ENCODE measurements at places on chromosomes 7 and 10. TPM values are rescaled to one million over a fixed set of nuclear protein-coding genes. Genes with fewer than 3 reads are reported as not detected.

The OR9A2 gene
- not detected for total RNA-seq

The ANXA8 gene
- total RNA-seq: not detected

The FBXL13 gene
- 0.64 TPM for total RNA-seq

DNA sequence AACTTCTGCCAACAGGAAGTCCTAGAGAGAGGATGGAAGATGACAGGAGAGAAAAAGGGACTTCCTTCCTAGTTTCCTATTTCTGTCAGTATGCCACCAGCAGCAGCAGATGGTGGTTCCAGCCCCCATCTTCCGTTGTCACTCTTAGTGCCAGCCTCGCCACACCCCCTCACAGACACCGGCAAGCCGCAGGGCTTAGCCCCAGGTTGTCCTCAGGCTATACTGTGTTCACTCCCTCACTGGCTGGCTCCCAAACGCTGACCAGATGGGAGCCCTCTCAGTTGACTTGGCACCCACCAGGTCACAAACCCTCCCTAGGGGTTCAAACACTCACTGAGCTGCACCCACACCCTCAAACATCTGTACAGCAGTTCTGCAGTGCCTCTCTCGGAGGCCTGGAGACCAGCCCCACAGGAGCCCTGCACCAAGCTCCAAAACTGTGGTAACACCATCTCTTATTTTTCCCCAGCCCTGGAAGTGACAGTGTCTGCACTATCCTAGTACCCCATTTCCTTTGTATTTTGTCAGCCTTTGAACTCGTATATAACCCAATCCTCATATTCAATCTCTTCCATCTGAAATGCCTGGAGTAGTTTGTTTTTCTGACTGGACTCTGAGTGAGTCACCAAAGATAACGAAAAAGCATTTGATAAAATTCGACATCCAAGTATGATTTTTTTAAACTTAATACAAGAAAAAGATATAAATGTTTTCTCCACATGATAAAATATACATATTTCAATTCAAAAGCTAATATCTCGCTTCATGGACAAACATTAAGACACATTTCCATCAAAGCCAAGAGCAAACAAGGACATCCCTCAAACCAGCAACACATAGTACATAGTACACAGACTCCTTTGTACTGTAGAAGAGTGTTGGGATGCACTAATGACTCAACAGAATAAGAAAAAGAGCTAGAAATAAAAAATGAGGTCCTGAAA lies 34.5 kb downstream of the SMURF1 start:
- H3K4me1 ChIP-seq: peaks cover 6% of the 10 kb centered on the region
- no peak overlapping the region for H3K27ac ChIP-seq
- H3K4me3 ChIP-seq: no peak overlapping the region
- DNase-seq: no peak
- no peaks in the 10 kb centered on the region for H3K36me3 ChIP-seq

GRCh38 chr10:133388973-133389818 lies 4.8 kb upstream of the MTG1 start:
- no peaks in the 10 kb centered on the region for H3K36me3 ChIP-seq
- H3K27ac ChIP-seq: peak overlapping the region; percentile 72
- H3K4me3 ChIP-seq: peak overlapping the region; percentile 7
- no peaks in the 10 kb centered on the region for H3K27me3 ChIP-seq
- no peak for DNase-seq
- H3K4me1 ChIP-seq: no peaks in the 10 kb centered on the region

- no peaks in the 10 kb centered on the region for H3K4me1 ChIP-seq
- no peaks in the 10 kb centered on the region for H3K36me3 ChIP-seq
- no peak overlapping the region for H3K27ac ChIP-seq
- no peaks in the 10 kb centered on the region for H3K27me3 ChIP-seq
These were observed 57.6 kb upstream of the USP6NL start for GRCh38 chr10:11668847-11669610.

All from colonic mucosa (tissue), 4 donors.